ENCODE measurements at places on chromosomes 5 and 9.

DNA sequence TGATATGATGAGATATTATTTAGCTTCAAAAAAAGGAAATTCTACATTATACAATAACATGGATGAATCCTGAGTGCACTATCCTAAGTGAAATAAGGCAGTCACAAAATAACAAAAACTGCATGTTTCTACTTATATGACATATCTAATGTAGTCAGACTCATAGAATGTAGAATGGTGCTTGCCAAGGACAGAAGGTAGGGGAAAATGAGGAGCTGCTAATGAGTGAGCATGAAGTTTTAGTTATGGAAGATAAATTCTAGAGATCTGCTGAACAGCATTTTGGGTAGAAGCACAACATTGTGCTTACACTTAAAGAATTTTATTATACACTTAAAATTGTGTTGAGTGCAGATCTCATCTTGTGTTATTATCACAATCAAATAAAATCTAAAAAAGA is 812.4 kb downstream of the KCTD16 start:
- DNase-seq = no peak

GRCh38 chr9:18184401-18184800 is 289.6 kb upstream of the ADAMTSL1 start:
- DNase-seq = no peak

DNA sequence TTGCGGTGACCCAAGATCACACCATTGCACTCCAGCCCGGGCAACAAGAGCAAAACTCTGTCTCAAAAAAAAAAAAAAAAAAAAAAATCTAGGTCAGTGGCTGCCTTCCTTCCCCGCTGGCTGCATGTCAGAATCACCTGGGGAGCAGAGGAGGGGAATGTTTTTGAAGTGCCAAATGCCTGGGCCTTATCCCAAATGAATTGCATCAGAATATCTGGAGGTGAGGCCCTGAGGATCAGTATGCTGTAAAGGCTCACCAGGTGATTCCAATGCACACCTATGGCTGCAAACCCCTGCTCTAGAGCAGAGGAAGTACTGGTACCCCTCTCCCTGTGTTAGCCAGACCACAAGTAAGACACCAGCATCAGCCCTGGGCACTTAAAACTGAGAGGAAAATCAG is 44.7 kb upstream of the GABRP start:
- no peak for DNase-seq

GRCh38 chr5:169072233-169072632 is 228.7 kb downstream of the SLIT3 start:
- DNase-seq = no peak

GRCh38 chr9:970151-970996 is 6.1 kb upstream of the DMRT3 start:
- no peak for DNase-seq

DNA sequence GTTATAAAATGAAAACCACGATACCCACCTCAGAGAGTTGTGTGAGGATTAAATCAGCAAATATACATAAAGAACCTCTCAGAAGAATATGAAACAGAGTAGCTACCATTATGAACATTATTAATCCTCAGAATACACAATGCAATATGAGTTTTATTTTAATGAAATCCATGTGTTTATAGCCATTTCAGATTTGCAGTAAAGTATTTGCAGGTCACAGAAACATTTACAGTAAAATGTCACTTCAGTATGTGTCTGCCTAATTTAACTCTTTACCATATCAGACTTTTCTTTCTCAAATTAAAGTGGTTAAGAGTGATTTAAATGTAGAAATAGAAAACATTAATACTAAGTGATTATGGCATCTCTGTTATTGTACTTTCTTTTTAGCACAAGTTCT is 365.2 kb upstream of the MPDZ start:
- no peak for DNase-seq

Measured in omental fat pad (tissue), 4 donors.